Stimulated activated CD8-positive, alpha-beta memory T cell treated with anti-CD3 and anti-CD28 coated beads, Interleukin-4, amount 100 ng/mL, for 4 hours (primary cell): ENCODE measurements at places on chromosomes 6 and 20.

DNA sequence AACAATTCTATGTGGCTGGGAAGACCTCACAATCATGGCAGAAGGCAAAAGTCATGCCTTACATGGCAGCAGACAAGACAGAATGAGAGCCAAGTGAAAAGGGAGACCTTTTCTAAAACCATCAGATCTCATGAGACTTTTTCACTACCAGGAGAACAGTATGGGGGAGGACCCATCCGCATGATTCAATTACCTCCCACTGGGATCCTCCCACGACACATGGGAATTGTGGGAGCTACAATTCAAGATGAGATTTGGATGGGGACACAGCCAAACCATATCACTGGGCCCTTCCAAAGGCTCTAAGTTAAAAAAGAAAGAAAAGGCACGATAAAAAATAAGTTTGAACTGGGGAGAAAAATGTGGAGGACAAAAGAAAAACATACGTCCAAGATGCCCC is 406.9 kb upstream of the CDH4 start:
- no peak for DNase-seq

DNA sequence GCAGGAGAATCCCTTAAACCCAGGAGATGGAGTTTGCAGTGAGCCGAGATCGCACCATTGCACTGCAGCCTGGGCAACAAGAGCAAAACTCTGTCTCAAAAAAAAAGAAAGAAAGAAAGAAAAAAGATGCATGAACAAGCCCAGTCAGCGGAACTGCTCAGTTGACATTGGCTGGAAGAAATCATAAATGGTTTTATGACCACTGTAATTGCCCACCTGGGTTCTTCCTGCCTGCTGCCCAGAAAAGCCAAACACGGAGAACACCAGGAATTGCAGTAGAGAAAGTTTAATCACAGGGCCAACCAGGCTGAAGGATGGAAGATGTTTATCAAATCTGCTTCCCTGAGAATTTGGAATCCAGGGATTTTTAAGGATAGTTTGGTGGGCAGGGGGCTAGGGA is 22.7 kb downstream of the BAK1 start:
- DNase-seq = no peak

- DNase-seq = no peak
Observed at GRCh38 chr20:51529081-51529681, 13.3 kb downstream of the NFATC2 start.

- DNase-seq = no peak
Observed at GRCh38 chr20:34583544-34583943, 25.0 kb downstream of the MAP1LC3A start.

GRCh38 chr6:149084026-149084425 is 233.5 kb upstream of the TAB2 start:
- DNase-seq = no peak

GRCh38 chr6:56386717-56387116 is 139.3 kb upstream of the COL21A1 start:
- DNase-seq = no peak

DNA sequence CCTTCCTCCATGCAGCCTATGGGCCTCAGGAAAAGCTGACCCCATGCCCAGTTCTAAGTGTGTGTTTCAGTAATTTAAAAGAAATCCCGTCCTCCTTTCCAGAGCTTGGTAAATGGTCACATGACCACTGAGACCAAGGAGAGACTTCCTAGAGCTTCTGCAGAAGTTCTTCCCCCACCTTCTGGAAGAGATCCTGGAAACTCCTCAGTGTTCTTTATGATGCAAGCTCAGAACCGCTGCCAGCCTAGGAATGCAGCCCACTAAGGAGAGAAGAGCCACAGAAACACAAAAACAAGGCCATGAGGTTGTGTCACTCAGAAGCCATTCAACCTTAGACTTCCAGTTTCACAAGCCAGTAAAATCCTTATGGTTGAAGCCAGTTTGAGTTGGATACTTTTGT is 348.4 kb downstream of the TPBG start:
- DNase-seq = no peak

DNA sequence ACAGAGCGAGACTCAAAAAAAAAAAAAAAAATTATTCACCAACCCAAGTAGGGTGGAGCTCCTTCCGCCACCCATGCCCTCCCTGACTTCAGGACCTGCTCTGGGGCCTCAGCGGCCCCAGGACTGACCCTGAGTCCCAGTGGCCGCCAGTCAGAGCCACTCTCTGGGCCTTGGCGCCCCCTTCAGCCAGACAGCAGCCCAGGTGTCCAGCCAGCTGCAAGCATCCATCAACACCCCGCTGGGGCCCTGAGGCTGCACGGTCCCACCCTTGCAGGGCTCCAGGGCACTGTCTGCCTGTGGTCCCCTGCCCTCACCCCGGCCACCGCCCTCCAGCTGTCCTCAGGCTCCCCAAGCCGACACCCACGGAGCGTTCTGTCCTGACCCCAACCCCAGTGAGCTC is 11.4 kb upstream of the KCNQ2 start:
- no peak for DNase-seq
